ENCODE measurements at places on chromosomes 11 and 22.

DNA sequence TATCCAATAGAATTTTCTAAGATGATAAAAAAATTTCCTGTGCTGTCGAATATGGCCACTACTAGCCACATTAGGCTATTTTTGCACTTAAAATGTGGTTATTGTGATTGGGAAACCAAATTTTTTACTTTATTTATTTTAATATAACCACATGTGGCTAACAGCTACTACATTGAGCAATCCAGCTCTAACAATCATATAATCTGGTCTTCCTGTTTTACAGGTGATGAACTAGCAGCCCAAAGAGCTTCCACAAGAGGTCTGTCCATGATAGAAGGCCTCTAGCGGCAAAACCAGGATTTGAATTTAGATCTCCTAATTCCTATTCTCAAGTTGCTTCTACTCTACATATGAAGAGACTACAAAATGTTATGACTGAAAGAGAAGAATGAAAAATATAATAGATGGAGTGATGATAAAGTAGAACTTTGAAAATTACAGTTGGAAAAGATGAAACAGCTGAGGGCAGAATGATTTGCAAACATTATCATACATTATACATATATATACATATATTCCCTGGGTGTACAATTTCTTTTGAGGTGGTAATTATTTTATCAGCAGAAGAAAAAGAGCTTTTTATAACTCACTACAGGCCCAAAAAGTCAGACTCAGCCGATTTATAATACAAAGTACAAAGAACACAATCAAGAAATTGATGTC lies 363.5 kb upstream of the PITPNB start:
- DNase-seq, result no peak

- DNase-seq, result peak; percentile 85
Observed at GRCh38 chr11:74398244-74399159, at the start of gene PGM2L1. Gene PGM2L1 (minus strand): TSS chr11:74398433. CDS start chr11:74398161, 272 bp downstream.

DNA sequence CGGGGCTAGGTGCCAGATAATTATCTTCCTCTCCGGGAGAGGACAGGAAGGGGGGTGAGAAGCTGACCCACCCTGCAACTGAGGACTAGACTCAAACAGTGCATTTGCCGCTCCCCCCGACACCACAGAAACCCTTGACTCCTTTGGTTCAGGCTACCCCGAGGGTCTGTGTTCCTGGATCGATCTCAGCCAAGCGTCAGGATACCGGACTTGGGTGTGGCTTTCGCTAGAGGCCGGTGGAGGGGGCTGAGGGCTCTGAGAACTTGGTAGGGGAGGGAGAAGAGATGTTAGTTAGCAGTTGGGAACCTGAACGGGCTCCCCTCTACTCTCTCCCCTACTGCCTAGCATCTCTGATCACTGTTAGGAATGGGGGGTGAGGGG lies 840 bp downstream of the SEZ6L start:
- DNase-seq, result no peak

DNA sequence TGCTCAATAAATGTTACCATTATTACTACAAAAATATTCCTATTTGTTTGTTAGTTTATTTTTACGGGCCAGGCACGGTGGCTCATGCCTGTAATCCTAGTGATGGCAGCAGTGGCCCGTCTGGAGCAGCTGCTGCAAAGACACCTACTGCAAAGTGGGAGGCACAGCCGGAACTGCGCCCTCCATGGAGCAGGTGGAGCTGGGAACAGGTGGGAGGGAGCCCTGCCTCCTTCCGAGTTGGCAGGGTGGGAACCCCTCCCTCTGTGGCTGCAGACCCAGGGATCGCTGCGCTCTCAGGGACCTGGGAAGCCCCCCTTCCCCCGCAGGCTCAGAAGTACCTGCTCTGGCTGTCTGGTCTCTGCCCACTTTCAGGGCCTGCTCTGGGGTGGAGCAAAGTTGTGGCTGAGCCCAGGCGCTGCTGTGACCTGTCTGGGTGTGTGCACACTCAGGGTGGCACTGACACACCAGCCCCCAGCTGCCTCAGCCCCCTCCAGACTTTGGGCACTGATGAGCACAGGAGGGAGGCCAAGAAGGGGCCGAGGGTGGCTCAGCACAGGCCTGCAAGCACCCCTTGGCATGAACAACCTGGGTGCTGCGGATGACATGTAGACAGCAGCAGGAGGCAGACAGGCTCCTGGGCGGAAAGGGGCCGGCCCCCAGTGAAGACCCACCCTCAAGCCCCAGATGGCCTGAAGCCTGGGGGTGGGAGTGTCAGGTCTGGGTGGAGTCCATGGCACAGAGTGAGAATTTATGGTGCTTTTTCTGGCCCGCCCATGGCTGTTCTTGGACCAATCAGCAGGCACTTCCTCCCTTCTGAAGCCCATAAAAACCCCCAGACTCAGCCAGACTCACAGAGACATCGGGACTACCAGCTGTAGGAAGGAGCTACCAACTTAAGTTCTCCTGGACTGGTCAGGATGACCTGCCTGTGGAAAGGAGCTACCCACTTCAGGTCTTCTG lies 103.7 kb upstream of the CLMP start:
- DNase-seq, result no peak

DNA sequence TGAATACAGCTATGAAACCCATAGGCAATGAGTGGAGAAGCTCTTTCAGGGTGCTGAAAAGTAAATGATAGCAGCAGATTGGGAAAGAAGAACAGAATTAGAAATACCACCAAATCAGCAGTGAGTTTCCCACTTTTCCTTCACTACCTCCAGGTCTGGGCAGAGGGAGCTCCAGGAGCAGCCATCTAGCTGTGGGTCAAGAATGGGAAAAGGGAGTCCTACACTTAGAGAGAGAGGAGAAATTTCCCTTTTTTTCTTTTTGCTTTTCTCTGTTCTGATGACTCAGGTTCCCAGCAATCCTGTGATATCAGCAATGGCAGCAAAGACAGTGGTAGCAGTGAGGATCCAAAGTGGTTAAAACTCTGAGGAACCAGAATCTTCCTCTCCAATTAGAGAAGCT lies 263.9 kb downstream of the NXPE2 start:
- DNase-seq, result no peak

GRCh38 chr11:10803676-10804075 lies 5.0 kb downstream of the EIF4G2 start:
- DNase-seq, result no peak

GRCh38 chr11:110046775-110047380 lies 46.3 kb upstream of the ZC3H12C start:
- DNase-seq, result no peak

- DNase-seq, result no peak
Observed at GRCh38 chr11:60059052-60059451, 2.6 kb downstream of the MS4A3 start.

GRCh38 chr11:132284048-132284447 lies 913.6 kb downstream of the NTM start:
- no peak for DNase-seq

DNA sequence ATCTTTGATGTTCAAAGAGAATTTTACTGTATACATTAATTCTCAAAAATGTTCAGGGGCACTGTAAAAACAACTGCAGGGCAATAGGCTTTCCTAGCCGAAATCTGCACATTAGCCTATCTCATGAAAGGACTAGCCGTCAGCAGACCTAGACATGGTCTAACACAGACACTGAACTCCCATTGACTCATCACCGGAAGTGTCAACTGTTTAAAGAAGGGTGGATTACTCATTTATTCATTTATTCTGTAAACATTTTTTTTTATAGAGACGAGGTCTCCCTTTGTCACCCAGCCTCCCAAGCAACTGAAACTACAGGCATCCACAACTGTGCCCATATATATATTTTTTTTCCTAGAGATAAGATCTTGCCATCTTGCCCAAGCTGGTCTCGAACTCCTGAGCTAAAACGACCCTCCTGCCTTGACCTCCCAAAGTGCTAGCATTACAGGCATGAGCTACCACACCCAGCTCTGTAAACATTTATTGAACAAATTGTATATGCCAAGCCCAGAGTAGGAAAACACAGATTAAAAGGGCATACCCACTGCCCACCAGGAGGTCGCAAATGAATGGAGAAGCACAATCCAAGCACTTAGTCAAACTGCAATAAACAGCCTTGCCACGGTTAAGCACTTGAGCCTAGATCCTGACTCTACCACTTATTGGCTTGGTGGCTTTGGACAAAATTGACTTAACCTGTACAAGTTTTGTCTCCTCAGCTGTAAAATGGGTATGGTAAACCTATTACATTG lies 26.6 kb downstream of the RAB30 start:
- DNase-seq, result no peak

GRCh38 chr11:69373251-69373635 lies 79.3 kb downstream of the MYEOV start:
- no peak for DNase-seq

DNA sequence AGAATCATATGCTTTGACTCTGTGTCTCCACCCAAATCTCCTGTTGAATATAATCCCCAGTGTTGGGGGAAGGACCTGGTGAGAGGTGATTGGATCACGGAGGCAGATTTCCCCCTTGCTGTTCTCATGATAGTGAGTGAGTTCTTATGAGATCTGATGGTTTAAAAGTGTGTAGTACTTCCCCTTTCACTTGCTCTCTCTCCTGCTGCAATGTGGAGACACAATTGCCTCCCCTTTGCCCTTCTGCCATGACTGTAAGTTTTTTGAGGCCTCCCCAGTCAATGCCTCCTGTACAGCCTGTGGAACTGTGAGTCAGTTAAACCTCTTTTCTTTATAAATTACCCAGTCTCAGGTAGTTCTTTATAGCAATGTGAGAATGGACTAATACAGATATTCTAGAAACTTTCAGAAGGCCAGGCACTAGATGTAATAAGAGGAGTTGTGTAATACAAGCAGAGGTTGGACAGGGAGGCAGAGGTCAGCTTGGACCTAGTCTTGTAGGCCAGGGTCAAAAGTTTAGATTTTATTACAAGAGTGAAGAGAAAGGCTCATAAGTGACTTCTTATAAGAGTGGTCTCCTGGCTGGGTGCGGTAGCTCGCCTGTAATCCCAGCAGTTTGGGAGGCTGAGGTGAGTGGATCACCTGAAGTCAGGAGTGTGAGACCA lies 9.3 kb upstream of the SERPING1 start:
- DNase-seq, result no peak

GRCh38 chr22:33889748-33890147 lies 30.5 kb downstream of the LARGE1 start:
- no peak for DNase-seq

GRCh38 chr11:58067685-58068084 lies 36.9 kb downstream of the OR6Q1 start:
- no peak for DNase-seq

DNA sequence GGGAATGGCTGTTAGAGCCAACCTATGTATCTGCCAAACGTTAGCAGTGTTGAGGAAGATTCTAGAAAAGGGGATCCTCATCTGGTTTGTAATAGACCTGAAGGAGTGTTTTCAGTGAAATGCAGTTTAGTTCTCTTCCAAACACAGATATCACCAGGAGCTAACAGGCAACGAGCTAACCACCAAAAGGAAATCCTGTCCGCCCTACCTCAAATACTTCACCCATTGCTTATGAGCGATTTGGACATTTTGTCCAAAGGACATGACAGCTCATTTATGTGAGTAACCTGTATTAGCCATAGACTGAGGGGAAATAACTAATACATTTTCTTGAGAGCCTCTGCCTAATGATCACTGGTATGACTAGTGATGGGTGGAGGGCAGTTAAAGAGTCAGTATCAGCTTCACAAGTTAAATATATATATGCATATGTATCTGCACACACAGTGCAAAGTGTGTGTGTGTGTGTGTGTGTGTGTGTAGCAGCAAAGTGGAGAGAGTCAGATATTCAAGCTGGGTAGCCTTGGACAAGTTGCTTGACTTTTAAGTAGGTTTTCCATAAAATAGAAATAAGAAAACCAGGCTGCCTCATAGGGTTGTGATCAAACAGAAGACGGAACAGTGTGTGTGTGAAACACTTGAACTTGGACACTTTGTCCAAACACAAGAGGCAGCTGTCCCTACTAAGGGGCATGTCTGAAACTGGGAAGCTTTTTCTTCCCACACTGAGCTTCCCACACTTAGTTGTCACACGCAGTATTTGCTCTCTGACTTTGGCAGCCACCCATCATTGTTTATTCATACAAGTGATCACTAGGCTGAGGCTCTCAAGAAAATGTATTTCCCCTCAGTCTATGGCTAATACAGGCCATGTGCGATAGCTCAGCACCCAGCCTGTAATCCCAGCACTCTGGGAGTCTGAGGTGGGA lies 940 bp upstream of the C11orf91 start:
- no peak for DNase-seq

DNA sequence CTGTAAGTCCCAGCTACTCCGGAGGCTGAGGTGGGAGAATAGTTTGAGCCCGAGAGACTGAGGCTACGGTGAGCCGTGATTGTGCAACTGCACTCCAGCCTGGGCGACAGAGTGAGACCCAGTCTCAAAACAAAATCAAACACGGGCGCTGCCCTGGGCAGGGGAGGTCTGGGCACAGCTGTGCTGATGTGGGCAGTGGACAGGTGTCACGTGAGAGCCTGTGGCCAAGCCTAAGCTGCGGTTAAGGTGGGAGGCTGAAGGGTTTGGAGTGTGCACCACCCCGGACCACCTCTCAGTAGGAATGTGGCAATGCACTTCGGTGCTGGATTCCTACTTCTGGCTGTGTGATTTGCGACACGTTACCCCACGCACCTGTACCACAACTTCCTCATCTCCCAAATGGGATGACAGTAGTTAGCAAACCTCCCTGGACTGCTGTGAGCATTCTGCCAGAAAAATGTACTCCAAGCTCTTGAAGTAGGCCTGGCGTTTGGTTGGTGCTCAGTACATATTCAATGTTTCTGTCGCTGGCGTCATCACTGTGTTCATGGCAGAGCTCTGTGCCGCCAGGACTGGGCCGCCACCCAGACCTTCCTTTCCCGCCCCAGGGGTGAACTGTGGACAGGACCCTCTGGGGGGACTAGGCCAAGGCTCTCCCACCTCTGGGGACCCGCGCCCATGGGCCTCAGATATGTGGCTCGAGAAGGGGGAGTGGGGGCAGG lies 807 bp upstream of the ZNF74 start:
- DNase-seq, result no peak

GRCh38 chr22:39960791-39961746 lies 872 bp downstream of the TMA7B start:
- no peak for DNase-seq

DNA sequence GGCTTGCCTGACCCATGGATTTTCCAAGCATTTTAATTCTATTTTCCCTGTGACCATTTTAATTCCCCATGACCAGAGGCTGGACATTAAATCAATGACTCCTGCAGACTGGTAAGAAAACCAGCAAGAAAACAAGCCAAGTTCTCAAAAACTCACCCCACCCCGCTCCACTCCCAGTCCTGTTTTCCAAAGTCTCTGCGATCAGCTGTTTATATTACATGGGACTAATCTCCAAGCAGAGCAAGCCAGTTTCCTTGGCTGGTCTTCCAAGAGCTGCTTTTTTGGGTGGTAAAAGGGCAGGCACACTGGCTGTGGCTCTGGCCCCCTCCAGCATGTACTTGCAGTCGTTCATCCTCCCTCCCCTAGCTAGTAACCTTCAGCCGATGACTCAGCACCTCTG lies 97.9 kb downstream of the RRAS2 start:
- DNase-seq, result no peak

DNA sequence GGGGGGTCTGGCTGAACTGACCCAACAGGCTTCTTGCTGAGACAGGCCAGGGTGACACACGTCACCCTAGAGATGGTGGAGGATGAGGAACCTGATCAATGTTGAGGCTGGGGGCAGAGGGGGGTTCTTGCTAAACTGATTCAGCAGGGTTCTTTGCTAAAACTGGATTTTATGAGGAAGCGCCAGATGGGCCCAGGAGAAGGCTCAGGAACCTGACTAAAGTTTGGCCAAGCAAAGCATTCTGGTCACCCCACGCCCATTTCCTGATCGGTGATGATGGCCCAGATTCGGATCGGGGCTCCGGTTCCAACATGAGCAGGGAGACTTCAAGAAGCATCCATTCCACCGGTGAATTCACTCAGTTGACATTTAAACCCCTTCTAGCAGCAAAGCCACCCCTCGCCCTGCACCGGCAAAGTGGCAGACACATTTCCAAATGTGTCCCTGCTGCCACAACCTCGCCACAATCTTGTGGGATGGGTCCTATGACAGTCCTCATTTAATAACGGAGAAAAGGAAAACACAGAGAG lies 34.2 kb upstream of the SLC22A12 start:
- no peak for DNase-seq

Data from esophagus squamous epithelium (tissue), 5 donors.